ENCODE measurements at places on chromosomes 13 and 19.
A peak's percentile ranks its signal among the peaks of the same experiment; 100 is the strongest.

GRCh38 chr19:3403489-3404323 is 37.3 kb downstream of the NFIC start:
- DNase-seq, result peak; percentile 94

DNA sequence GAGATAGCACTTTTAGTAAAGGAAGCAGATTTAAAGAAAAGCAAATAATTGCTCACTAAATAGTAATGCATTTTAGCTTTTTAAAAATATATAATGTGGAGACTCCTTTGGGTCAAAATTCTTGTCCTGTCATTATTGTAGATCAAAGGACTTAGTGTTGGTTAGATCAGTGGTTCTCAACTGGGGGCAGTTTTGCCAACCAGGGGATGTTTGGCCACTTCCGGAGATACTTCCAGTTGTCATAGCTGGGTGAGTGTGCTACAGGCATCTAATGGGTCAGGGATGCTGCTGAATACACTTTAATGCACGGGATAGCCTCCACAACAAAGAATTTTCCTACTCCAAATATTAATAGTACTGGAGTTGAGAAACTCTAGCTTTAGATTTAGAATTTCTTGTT is 126.8 kb downstream of the LMO7 start:
- DNase-seq, result no peak

DNA sequence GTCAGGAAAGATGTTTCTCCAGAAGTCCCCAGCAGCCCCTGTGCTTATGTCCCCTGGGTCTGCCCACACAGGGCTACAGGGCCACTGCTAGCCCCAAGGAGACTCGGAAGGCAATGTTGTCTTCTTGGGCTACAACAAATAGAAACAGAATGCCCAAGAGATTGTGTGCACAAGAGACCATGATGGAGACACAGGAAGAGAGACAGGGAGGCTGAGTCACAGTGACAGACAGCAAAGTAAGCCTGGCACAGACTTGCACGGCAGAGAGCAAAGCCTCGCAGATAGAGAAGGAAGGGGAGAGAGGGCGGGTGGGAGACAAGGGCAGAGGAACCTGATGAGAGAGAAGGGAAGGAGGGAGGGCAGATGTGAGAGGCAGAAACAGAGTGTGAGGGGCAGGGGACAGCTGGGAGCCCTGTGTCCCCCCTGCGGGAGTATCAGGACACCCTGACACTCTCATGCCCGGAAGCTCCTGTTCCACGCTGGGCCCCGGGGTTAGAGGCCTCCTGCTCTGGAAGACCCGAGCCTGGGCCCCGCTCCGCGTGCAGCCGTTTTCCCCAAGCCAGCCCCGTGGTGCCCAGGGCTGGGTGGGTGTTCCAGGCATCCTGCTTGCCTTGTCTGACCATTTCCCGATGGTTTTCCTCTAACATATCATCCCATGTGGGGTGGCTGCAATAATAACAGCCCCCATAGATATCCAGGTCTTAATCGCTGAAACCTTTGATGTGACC is 2.7 kb upstream of the PLA2G4C start:
- no peak for DNase-seq

DNA sequence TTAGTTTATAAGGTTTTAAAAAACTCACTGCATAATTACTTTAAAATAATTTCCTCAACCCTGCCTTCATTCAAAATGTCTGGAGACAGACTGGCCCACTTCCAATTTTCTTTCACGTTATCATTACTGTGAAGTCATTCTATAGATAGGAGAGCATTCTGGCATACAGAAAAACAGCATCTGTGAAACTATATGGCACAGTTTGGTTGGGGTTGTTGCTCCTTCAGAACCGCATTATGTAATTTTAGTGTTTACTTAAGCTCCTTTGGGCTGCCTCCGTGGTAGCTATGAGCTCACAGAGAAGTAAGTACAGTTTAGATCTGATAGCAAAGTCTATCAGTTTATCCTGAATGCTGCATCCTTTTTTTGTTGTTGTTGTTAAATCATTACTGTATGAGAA is 104.3 kb downstream of the KCNRG start:
- DNase-seq, result no peak

DNA sequence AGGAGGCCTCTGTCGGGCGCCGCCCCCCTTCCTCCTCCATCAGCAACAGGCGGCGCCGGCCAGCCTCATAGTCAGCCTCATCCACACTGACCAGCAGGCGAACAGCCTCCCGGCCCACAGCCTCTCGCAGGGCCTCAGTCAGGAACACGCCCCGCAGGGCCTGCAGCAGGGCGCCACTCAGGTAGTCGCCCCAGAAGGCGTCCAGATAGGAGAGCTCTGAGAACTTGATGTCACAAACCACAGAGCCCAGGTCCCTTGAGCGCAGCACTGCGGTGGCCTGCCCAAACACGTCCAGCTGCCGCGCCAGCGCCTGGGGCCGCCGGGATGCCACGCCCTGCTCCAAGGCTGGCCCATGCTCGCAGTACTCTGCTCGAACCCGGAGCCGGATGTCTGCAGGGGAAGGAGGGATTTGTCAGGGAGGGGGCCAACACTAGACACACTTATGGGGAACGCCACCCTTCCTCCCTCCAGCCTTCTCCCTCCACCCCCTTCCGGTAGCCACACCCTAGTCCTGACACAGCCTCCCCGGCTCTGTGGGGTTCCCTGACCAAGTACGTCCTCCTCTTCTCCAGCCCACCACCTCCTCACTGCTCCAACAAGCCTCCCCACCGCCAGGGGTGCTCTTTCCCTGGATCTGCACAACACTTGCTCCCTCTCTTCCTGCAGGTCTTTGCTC is 17.9 kb downstream of the DEDD2 start:
- DNase-seq, result no peak

DNA sequence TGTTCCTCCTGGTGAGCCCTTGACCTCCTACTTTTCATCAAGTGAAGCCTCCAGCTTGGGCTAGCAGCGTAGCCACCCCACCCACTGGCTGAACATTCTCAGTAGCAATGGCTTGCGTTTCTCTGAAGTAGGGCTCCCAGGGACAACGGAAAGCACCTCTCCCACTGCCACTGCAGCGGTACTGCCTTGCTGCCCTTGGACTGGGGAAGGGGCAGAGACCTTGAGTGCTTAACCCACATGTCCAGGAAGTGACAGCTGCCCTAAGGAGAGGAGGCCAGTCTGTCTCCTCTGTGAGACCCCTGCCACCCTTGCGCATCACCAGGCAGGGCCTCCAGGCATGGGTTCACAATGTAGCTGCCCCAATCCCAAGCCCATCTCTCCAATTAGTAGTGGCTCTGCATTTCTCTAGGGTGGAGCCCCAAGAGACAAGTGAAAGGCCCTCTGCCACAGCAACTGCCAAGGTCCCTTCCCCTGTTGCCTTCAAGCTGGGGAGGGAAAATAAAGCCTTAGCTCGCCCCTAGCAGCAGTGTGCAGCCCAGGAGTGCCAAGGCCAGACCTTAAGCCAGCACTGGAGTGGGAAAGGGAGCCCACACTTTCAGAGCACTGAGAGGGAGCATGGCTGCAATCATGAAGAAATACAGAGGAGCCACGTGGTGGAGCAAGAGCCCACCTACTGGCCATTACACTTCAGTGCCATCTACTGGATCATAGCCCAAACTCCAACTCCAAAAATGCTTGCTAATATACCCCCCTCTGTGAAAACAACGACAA is 175.9 kb upstream of the TRPC4 start:
- peak; percentile 4 for DNase-seq

DNA sequence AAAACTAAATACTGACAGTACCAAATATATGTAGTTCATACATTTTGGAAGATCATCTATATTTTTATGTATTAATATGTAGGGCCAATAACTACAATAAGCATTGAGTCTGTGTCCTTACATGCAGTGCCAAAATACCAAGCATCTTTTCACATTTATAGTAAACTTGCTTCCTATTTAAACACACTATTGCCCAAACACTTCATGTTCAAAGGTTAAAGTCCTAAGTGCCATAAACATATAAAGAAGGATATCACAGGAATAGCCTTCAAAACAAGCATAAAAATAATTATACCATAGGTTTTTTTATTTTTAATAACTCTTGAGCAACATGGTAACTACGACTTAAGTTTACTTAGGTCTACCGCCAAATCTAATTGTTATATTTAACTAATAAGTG is 27.1 kb downstream of the EXOSC8 start:
- no peak for DNase-seq

DNA sequence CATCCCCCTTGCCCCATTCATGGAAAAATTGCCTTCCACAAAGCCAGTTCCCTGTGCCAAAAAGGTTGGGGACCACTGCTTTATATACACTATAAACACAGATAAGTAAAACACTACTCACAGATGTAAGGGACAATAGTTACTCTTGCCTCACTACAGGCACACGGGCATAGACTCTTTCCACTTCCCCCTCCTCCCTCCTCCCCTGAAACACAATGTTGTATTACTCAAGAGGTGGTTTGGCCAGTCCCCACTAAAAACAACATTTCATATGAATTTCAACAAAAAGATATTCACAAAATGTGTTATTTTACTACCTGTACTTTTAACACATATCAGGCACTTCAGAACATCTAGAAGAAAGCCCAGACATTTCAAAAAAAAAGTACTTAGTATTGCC is 45.1 kb downstream of the EPSTI1 start:
- DNase-seq, result peak; percentile 32

DNA sequence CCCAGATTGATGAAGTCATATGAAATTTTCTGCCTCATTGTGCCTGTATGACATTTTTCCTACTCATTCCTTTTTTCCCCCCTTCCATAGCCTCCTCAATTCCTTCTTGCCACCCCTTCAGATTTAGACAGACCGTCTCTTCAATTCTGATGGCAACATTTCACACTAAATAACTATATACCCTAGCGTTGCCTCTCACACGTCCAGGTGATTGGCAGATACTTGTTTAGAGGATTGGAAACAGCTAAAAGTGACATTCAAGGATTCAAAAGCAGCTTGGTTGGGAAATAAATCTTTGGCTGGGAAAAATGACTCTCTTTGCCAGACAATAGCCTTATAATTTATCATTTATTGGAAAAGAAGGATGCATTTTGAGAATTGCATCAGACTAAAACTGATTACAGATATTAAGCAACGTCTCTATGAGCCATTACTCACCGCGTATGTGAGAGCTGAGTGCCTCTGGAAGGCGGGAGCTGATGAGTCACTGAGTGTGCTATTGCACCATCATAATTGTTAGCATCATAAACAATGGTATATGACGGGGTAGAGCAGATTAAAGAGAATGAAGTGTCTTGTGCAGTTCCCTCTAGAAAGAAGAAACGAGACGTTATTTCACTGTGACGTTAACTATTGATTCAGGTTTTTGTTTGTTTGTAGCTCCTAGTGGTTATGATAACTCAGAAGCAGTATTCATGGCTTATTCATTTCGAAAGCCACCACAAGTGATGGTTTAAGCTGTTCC is 61.1 kb upstream of the FAM216B start:
- DNase-seq, result peak; percentile 90

DNA sequence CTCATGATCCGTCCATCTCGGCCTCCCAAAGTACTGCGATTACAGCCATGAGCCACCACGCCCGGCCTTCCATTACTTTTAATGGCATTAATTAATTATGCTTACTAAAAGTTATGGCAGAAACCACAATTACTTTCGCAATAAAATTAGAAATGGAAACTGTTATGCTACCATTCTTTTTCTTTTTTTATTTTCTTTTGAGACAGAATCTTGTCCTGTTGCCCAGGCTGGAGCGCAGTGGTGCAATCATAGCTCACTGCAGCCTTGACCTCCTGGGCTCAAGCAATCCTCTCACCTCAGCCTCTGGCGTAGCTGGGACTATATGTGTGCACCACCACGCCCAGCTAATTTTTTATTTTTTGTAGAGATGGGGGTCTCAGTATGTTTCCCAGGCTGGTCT is 4.6 kb upstream of the BST2 start:
- DNase-seq, result no peak

DNA sequence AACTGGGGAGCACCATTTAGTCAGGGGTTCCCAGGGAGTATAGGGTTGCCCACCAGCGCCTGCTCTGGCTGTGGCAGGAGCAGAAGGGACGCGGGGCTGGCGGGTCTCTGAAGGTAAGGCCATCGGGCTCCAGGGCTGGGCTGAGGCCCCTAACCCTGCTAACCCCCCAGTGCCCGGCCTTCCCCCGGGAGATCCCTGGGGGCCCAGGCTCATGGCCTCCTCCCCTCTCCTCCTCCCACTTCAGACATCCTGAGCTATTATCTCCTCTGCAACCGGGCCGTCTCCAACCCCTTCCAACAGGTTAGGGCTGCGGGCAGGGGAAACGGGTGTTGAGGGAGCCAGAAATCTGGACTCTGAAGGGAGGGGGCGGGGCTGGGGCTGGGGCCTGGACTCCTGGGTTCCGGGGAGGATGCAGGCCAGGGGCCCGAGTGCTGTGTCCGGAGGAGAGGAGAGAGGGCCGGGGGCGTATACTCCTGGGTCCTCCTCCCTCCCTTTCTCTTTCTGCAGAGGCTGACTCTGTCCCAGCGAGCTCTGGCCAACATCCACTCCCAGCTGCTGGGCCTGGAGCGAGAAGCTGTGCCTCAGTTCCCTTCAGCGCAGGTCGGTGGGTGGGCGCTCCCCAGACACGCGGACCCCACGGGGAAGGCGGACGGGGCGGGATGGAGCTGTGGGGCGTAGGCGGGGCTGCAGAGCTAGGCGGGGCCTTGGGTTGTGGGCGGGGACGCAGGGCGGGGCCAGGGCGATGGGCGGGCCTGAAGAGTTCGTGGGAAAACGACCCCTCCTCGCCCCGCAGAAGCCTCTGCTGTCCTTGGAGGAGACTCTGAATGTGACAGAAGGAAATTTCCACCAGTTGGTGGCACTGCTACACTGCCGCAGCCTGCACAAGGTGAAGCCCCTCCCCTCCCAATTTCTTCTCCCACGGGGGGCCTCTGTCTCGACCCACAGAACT is 15.3 kb downstream of the TTYH1 start:
- DNase-seq, result peak; percentile 56

DNA sequence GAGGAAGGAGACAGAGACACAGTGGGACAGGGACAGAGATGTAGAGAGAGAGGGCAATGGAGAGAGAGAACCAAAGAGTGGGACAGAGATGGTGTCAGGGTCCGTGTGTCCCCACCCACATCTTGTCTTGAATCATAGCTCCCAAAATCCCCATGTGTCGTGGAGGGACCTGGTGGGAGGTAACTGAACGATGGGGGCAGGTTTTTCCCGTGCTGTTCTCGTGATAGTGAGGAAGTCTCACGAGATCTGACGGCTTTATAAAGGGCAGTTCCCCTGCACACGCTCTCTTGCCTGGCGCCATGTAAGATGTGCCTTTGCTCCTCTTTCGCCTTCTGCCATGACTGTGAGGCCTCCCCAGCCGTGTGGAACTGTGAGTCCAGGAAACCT is 7.5 kb upstream of the PLA2G4C start:
- DNase-seq, result no peak

GRCh38 chr19:49070416-49070815 is 2.1 kb downstream of the KCNA7 start:
- DNase-seq, result no peak

- DNase-seq, result no peak
Measured at GRCh38 chr19:43667876-43668405, 2.0 kb downstream of the PLAUR start.

GRCh38 chr19:1854542-1855039 is 6.3 kb upstream of the REXO1 start:
- no peak for DNase-seq

GRCh38 chr19:51365211-51365964 is 800 bp downstream of the ETFB start:
- DNase-seq, result peak; percentile 30

GRCh38 chr13:80161219-80161618 is 179.7 kb downstream of the SPRY2 start:
- no peak for DNase-seq
